ENCODE measurements at places on chromosomes 11 and 22.

DNA sequence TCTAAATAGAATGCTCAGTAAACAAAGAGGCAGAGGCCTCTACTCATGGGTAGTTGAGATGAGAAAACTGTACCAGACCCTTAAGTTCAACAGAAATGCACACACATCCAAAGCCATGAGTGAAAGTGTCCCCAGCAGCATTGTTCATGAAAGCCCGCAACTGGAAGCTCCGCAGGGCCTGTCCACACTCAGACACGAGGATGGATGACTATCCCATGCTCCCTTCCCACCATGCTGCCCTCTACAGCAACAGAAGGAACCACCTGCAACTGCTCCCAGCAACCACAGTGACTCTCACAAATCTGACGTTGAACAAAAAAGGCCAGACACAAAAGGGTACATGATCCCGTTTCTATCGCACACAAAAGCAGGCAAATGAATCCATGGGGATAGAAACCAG, 76.9 kb upstream of the ANO1 start:
- DNase-seq, result no peak

- DNase-seq, result no peak
These were observed 580.5 kb upstream of the CCDC90B start for GRCh38 chr11:83866655-83867054.

GRCh38 chr22:48705917-48706605, 1121.6 kb downstream of the BRD1 start:
- no peak for DNase-seq

DNA sequence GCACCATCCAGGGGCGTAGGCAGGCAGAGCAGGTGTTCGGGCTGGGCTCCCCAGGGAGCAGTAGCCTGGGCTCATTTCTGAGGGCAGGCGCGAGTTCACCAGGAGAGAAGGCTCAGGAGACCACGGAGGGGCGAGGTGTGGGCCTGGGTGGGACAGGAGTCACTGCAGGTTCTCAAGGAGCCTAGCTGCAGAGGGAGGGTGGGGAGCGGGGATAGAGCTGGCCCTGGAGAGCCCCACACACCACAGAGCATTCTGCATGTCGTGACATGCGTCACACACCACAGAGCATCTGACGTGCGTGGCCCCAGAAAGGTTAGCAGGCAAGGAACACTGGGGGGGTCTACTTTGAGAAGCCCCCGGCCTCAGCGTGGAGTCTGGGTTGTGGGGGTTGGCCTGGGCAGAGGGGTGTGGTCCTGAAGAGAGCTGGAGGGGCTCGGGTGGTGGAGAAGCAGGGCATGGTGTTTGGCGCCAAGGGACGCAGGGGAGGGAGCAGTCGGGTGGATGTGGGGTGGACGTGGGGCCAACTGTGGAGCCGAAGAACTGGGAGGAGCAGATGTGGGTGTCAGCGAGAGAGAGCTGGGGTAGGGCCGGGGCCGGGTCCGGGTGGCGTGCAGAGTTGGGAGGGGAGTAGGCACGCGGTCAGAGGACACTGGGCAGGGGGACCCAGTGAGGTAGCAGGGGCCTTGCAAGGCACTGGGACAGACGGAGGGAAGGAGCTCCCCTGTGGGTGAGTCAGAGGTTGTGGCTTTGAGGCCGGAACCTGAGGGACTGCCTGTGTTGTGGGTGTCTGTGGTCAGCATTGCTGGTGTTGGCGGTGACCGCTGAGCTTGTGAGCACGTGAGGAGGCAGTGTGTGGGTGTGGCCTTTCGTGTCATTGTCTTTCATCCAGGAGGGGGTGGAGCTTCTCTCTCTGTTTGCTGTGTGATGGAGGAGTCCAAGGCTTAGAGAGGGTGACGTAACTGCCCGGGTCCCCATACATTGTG, 25.5 kb downstream of the CTTN start:
- DNase-seq, result no peak

GRCh38 chr11:113840932-113841664, 34.3 kb downstream of the USP28 start:
- no peak for DNase-seq

- no peak for DNase-seq
These were observed 14.2 kb downstream of the DTX4 start for GRCh38 chr11:59186130-59186594.

DNA sequence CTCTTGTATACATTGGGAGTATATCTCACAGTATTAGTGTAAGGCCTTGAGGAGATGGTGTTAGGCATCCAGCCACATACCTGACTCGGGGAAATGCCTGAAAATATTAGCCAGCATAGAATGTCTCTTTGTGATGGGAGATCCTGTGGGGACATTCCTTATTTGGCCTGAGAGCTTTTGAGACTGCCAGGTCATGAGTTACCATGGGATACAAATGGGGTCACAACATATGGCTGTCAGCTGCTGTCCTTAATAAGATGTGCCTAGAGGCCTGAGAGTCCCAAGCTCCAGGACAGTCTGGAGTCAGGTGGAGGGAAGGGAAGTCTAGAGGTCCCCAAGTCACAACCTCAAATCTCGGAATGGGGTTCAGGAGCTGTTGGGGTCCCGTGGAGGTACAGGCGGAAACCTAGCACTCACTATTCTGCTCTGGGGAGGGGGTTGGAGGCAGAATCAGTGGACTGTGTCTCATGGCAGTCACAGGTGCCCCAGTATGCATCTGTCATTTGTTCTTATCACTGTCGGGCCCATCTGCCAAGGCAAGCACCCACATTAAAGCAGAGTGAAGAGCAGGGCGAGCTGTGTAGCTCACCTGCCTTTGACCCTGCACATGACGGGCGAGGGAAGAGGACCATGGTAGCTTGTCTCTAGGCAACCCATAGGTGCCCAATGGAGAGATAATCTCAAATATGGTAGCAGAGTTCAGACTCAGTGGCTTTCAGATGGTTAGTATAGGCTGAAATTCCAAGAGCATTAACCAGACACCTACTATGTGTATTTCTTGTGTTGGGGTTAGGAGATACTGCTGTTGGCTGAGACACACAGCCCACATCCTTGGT, 29.9 kb downstream of the KCNQ1OT1 start:
- peak; percentile 2 for DNase-seq

DNA sequence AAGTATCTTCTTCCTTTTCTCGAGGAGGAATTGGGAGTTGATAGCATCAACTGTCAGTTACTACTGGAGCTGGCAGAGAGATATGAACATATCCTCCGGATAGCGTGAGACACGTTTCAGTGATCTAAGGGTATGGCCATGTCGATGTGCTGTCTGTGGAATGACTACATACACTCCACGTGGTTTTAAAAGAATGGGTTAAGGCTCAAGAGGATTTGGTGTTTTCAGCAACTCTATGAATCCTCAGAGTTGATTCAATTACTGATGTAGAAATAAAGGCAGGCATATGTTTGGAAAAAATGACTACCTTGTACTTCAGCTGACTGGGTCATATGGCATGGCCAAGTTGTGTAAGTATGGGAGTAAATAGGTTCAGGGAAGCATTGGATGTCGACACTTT, 22.9 kb downstream of the MMP13 start:
- DNase-seq, result no peak

GRCh38 chr11:69682681-69683326, 7.7 kb upstream of the LTO1 start:
- DNase-seq, result no peak

- peak; percentile 95 for DNase-seq
These were observed 12.9 kb downstream of the TSPAN32 start for GRCh38 chr11:2314525-2315394.

- no peak for DNase-seq
These were observed 50.2 kb downstream of the XKR3 start for GRCh38 chr22:16774911-16775500.

DNA sequence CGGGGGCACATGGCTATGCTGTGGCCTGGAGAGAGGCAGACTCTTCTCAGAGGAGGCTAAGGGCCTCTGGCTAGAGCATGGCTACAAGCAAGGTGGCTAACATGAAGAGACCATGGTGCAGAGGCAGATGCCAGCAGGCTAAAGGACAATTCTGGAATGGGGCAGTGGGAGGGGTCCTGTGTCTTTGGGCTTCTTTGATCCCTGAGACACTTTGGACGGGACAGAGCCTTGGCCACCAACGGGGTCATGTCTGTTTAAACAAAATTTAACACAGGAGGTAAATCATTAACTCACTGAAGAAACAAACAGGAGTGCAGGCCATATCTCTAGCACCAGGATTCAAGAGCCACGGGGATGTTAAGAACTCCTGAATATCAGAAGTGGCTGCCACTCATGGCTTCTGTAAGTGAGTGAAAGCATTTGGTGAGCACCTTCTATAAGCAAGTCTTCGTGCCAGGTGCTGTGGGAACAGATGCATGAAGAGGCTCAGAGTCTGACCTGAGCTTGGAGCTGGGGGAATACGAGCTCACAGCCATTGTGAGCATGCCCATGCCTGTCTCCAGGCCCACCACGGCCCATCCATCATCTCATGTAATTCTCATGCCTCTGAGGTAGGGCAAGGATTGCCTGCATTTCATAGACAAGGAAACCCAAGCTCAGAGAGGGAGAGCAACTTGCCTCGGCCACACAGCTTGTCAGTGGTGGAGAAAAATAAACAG, 18.3 kb upstream of the ZNRF3 start:
- no peak for DNase-seq

- DNase-seq, result no peak
These were observed 29.0 kb upstream of the CREB3L1 start for GRCh38 chr11:46248289-46249102.

- no peak for DNase-seq
These were observed 13.3 kb upstream of the PRG2 start for GRCh38 chr11:57403802-57404147.

DNA sequence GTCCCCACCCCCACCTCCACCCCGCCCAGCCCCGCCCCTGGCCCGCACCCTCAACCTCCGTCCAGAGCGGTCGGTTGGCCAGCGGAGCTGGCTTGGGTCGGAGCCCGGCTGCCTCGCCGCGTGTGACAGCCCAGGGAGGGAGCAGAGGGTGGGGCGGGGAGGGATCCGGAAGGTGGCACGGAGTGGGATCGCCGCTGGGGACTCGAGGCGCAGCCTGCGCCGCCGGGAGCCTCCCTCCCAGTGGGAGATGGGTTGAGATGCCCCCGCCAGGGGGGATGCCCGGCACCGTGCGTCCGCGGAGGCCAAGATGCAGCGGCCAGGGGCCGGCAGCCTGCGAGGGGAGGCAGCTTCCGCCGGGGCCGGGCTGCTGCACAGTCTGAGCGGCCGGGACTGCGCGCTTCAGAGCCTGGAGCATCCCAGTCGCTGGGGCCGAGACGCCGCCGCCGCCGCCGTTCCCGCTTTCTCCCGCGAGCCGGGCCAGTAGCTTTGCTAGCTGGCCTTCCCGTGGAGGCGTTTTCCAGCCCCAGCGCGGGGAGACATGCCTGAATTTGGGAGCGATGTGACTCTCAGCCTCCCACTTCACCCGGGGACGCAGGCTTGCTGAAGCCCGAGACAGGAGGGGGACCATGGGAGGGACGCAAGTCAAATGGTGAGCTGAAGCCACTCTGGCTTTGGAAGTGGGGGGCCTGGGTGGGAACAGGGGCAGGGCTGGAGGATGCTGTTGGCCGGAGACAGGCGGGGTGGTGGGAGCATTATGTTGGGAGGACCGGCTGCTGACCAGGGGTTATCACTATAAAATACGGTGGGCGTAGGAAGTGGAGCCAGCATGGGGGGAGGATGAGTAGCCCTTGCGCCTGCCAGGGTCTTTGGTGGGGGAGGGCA, 40.2 kb downstream of the DIXDC1 start:
- peak; percentile 77 for DNase-seq

GRCh38 chr22:49295465-49295743, 532.3 kb downstream of the BRD1 start:
- DNase-seq, result no peak

DNA sequence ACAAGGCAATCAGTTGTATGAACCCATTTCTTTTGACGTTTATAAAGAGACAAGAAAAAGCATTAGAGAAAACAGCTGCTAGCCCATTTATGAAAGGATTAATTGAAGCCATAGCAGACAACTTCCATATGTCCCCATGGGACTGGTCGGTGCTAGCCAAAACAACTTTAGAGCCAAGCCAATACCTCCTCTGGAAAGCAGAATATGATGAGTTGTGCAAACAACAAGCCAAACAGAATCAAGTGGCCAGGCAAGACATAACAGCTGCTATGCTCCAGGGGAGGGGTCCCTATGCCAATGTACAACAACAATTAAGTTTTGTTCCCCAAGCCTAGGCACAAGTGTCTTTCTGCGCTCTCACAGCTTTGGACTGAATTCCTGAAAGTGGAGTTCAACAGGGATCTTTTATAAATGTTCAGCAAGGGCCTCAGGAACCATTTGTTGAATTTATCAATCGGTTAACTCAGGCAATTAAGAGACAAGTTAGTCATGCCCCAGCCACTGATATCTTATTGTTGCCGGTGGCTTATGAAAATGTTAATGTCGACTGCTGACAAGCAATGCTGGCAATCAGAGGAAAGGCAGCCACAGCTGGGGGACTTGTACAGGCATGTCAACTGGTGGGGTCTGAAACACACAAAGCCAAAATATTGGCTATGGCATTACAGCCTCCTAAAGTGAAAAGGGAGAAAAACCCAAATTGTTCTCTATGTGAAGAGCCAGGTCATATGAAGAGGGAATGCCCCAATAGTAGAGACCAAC, 1593.1 kb upstream of the TENM4 start:
- no peak for DNase-seq
